ENCODE measurements at places on chromosomes 16 and 17.

DNA sequence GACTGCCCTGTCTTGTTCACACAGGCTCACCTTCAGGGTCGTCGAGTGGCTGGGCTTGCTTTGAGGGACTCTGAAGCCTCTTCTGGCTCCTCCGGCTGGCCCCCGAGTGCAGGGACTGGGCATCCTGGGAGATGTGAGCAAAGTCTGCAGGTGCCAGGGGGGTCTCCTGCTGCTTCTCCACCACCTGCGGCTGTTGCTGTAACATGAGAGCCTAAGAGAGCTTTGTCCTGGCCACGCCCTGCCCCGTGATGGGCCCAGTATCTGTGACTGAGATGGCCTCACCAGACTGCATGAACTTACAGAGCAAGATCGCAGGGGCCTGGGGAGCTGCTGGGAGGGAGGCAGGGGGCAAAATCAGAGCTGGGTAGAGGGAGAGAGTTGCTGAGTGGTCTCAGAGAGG is 12.5 kb downstream of the ERN2 start:
- no peak for DNase-seq

- no peak for DNase-seq
These were observed 30.4 kb downstream of the AP2B1 start for GRCh38 chr17:35617505-35617904.

GRCh38 chr16:85492295-85492864 is 120.7 kb upstream of the GSE1 start:
- no peak for DNase-seq

GRCh38 chr16:5557966-5558365 is 460.4 kb upstream of the EEF2KMT start:
- DNase-seq = no peak

GRCh38 chr17:78783711-78784324 is 1.7 kb upstream of the CYTH1 start:
- DNase-seq = no peak

Measured in stimulated activated CD8-positive, alpha-beta memory T cell treated with anti-CD3 and anti-CD28 coated beads, Interleukin-15, amount 100 ng/mL, for 4 hours (primary cell).